Activated T-helper 9 cell treated with anti-CD3 and anti-CD28 coated beads, Interleukin-2, amount 50 U/mL, for 16 hours (primary cell): ENCODE measurements at places on chromosomes 12 and 14.

DNA sequence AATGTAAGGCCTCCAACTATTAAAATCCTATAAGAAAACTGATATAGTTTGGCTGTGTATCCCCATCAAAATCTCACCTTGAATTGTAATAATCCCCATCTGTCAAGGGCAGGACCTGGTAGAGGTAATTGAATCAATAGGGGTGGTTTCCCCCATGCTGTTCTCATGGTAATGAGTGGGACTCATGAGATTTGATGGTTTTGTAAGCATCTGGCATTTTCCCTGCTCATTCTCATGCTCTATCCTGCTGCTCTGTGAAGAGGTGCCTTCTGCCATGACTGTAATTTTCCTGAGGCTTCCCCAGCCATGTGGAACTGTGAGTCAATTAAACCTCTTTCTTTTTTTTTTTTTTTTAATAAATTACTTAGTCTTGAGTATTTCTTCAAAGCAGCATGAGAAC, 31.9 kb downstream of the TSPAN19 start:
- DNase-seq, result no peak

GRCh38 chr12:94740601-94741362, 90.4 kb upstream of the TMCC3 start:
- DNase-seq, result no peak

DNA sequence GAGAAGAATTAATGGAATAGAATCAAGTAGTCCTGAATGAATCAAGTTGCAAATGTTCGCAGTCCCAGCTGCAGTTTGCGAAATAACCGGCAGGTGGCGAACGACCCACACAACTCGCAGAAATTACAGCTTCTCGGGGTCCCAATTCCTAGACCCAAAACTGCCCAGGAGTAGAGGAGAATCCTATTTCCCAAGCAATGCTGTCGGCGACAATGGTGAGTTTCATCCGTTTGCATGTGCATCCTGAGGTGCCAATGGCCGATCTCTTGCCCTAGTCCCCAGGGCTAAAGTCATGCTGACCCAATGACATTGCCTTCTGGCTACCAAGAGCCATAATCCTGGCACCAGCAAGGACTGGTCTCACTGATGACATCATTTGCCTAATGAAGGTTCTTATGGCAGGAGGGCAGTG, 8.5 kb upstream of the ASCL1 start:
- peak; percentile 12 for DNase-seq

DNA sequence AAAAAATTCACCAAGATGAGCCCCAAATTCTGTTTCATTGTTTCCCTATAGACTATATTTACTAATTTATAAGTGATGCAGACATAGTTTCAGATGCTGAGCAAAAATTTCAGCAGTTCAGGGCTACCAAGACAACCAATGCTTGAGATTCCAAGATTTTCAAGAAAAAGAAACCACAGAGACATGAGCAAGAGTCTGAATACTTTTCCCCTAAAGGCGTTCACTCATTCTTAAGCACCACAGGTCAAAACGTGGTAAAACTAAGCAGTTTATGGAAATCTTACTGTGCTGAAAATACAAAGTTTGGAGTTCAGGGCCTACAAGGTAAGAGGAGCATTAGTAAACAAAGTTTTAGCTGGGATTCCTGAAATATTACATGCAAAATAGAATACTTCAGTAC, 221.2 kb downstream of the KCNH5 start:
- DNase-seq, result no peak

DNA sequence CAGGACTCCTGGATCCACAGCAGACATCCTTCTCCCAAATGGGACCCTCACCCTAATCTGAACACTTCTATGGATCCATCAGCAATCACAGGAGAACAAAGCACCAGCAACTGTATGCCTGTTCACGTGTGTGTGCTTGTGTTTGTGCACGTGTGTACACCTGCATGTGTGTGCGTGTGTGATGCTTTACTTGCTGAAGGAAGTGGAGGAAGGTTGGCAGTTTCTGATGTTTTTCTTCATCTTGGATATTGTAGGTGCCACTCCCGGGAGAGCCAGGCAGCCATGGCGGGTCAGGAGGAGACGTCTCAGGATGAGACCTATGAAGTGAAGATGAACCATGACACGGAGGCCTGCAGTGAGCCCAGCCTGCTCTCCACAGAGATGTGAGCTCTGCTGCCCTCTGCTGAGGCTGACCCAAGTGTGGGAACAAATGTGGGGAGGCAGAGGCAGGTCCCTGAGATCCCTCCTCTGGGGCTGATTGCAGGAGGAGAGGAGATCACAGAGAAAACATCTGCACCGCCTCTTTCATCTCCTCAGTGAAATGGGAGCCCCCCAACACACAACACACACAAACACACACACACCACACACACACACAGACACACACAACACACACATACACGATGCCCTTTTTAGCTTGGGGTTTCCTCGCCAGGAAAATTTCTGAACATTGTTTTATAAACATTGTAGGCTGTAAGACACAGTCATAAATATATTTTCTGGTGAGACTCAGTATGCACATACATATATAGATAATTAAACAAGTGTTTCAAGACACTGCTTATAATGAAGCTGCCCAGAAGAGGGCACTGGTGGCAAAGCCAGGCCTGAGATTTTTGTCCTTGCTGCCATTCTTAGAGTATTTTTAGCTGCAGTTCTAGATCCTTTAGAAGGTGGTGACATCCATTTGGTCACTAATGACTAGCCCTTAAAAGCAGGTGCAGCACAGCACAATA, 112.2 kb upstream of the FKBP4 start:
- DNase-seq, result no peak

GRCh38 chr14:102591372-102591943, 991 bp upstream of the RCOR1 start:
- DNase-seq, result peak; percentile 17

DNA sequence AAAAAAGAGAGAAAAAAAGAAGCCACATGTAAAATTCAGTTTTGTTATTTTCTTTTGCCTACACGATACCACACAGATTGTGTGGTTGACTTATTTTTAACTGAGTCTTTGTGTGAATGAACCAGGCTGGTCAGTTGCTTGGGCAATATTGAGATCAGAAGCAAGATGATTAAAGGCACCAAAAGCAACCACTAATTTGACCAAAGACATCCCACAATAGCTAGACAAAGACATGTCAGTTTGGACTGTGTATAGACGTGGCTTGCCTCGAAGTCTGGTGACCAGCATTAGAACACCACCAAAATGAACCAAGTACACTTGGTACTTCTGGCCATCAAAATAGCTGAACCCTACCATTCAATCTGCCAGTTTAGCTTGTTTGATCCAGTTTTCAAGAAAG, 340.6 kb upstream of the TBX3 start:
- no peak for DNase-seq

- peak; percentile 61 for DNase-seq
These were observed 14.0 kb downstream of the ABCB9 start for GRCh38 chr12:122951979-122952892.

GRCh38 chr12:124422570-124423523, 128.0 kb downstream of the RFLNA start:
- DNase-seq, result no peak

DNA sequence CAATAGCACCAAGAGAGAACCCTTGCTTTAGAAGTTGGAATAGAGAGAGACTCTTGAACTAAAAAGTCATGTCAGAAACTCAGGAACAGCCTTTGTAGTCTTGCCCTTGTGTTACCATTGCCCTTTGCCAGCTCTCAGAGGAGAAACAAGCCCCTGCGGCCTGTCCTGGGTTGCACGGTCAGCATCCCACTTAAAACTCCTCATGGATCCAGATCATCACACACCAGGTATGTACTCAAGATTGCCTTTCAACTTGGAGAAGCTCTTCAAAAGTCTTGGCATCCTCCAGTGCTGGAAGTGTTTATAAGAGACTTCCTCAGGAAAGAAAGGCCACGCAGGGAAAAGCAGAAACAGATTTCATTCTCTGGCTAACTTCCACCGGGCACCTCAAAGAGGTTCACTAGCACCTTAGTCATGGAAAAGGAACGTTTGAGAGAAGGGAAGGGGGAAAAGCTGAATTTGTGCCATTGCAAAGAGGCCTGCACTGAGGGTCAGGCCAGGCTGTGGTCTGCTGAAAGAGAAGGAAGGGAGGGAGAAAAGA, 594.2 kb downstream of the MED13L start:
- no peak for DNase-seq

GRCh38 chr12:25372969-25373817, 122.5 kb upstream of the KRAS start:
- no peak for DNase-seq

- DNase-seq, result no peak
These were observed 58.5 kb downstream of the ARL6IP4 start for GRCh38 chr12:123038966-123039365.

GRCh38 chr14:26289891-26290486, 307.8 kb downstream of the NOVA1 start:
- DNase-seq, result no peak

DNA sequence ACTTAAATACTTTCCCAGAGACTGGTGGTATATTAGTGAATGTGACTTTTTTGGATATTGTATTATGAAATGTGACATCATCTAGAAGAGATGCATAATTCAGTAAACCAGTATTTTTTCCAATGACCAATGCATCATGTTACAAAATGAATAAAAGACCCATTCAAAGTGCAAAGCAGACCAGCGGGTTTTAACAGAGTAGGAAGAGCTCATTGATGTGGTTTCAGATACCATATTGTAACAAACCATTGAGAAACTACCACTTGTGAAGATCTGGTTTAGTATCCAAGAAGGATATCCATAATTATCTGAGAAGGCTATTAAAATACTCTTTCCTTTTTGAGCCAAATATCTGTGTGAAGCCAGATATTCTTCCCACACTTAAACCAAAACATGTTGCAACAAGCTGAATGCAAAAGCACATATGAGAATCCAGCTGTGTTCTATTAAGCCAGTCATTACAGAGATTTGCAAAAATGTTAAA, 47.7 kb downstream of the MVK start:
- DNase-seq, result no peak

- no peak for DNase-seq
These were observed 9.7 kb upstream of the ANKLE2 start for GRCh38 chr12:132771126-132771838.

DNA sequence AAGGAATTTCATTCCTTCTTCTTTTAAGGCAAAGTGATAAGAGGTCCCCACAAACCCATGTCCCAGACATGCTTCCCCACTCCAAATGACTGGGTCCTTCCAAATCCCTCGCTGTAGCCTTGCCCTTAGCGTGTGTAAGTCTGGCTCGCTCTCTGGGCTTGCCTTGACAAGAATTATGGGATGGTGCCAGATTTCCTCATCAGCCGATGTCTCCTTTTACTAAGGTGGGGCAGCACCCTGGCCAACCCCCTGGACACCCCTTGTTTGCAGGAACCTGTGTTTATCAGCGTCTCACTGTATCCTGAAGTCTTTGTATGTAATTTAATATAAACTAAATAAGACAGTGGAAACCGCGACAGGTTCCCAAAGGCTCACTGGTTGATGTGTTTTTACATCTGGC, 493.3 kb downstream of the EGLN3 start:
- DNase-seq, result no peak

DNA sequence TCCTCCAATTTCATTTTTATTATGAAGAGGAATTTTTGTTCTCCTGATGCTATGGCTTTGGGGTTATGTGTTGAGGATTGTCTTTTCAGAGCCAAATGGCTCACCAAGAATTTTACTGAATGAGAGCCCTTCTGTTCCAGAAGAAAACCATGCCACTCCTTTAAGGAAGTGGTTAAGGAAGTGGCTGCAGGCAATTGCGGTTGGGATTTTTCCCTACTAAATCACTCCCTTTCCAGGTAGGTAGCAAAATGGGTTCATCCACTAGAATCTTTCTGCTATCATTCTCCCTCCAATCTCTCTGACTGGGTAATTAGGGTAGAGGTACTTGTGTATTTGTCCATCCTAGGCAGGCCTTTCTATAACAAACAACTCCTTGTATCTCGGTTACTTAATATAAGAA, 163.1 kb downstream of the TTC8 start:
- no peak for DNase-seq

DNA sequence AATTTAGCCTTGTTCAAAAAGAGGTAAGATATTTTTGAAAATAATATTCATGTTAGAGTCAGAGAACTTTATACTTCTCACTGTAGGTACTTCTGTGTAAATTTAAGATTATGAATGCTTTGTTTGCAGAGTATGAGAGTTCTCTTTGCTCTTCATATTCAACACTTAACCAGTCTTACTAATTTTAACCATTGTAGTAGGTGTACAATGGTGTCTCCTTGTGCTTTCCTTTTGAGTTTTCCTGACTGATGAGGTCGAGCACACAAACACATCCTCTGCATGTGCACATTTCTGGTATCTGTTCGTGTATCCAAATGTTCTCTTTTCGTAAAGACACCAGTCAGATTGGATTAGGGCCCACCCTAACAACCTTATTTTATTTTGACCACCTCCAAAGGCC, 45.8 kb downstream of the MIA2 start:
- no peak for DNase-seq

DNA sequence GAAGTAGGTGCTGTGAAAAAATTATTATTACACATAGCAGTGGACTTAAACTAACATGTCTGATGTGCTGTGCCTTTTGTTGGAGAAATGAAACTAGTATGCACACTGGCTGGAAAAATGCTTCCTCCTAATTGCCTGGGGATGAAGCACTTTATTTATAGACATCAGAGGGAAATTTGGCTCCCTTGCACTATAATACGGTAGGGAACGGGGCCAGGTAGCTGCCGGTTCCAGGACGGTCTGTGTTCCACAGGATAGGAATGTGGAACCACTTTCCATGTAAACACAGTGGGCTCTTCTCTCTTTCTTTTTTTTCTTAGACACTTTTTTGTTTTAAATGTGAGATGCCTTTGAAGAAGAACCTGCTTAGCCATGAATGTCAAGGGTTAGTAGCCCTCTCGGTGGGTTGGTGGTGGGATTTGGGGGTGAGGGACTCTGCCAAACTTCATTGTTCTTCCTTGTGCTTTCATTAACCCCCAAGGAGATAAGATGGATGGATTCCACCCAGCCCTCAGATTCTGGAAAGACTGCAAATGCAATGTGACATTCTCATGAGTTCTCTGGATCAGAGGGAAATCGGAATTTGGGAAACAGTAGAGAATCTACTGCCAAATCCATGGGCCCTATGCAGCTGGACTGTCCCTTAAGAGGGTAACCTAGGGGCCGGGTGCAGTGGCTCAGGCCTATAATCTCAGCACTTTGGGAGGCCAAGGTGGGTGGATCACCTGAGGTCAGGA, 58.0 kb upstream of the GSC start:
- no peak for DNase-seq

DNA sequence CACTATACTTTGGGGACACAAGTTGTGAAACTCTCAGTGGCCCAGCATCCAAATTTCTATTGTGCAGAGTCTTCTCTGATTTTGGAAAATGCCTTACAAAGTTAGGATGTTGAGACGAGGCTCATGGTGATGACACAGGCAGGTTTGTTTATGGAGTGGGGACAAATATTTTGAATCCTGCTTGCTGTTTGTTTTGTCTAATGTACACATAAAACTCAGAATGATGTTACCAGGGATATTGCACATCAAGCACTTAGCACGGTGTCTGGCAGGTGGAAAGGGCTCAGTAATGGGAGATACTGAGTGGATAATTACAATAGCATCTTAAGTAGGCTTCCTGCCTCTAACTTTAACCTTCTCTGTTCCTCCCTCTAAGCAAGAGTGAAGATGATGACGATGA, 628.9 kb upstream of the TBX3 start:
- no peak for DNase-seq

GRCh38 chr12:53830631-53831030, 78.9 kb upstream of the CISTR start:
- no peak for DNase-seq
